Motor neuron (in vitro differentiated cells): ENCODE measurements at places on chromosomes 12 and 14.

- no peak for ATAC-seq
Measured at GRCh38 chr12:43022838-43023237, 433.3 kb upstream of the PRICKLE1 start.

GRCh38 chr12:88142610-88142991, 494 bp downstream of the TMTC3 start:
- ATAC-seq, result no peak

GRCh38 chr14:52919971-52920370, 30.9 kb downstream of the FERMT2 start:
- ATAC-seq, result no peak

DNA sequence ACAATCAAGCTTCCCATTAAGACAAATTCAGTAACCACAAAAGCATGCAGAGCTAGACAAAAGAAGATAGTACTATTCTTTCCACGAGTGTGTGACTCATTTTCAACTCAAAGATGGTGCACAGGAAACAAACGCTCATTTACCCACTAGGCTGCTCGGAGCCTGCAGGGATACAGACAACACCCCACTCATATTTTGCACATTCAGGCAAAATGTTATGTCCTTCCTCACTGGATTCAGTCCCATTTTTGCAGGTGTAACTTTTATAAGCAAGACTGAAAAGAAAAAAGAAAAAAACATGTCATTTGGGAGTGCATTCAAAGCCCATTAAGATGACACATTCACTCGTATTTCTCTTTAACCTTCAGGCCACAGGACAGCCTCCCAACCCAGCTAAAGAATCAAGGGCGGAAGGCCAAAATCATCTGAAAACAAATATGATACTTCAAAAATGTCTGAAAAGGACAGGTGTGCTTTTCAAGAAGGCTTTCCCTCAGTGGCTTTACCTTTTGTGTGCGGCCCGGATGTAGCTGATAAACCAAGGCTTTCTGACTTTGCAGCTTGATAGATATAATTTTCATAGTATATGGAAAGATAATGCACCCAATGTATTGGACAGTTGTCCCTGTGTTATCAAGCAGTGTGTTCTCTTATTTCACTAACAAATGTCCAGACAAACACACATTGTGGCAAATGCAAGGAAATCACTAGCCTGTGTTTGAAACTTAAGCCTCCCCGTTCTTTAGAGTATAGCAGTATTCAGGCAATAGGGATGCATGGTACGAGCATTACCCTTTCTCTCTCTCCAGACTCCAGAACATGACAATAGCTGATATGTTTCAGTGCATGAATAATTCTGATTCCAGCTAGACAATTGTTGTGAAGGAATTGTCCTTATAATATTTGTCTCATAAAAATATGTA, 147.8 kb upstream of the KRR1 start:
- peak; percentile 57 for ATAC-seq

DNA sequence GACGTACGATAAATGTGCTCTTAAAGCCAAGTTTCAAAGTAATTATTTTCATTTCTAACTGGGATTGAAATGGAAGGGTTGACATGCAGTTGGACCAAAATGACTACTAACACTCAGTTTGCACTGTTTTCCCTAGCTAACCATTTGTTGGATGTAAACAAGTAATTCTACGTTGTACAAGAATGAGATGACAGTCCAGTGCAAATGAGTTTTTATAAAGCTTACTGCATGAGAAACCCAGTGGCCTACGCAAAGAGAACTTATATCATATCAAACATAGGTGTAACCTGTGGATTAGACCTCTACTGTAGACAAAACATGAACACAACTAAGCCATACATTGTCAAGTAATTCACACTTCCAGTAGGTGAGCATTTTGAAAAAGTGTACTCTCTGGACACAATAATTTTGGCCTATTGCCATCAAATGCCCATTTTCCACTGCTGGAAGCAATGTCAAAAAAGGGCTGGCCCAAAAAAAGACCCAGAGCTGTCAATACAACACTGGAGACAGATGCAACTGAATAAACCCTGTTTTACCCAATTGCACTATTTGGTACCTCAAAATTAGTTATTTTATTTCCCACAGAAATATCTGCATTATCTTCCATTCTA, 12.8 kb downstream of the SLC38A2 start:
- no peak for ATAC-seq

GRCh38 chr12:89756585-89757398, 48.2 kb upstream of the ATP2B1 start:
- no peak for ATAC-seq

GRCh38 chr12:103930787-103931735, 851 bp downstream of the HSP90B1 start:
- ATAC-seq, result peak; percentile 4

DNA sequence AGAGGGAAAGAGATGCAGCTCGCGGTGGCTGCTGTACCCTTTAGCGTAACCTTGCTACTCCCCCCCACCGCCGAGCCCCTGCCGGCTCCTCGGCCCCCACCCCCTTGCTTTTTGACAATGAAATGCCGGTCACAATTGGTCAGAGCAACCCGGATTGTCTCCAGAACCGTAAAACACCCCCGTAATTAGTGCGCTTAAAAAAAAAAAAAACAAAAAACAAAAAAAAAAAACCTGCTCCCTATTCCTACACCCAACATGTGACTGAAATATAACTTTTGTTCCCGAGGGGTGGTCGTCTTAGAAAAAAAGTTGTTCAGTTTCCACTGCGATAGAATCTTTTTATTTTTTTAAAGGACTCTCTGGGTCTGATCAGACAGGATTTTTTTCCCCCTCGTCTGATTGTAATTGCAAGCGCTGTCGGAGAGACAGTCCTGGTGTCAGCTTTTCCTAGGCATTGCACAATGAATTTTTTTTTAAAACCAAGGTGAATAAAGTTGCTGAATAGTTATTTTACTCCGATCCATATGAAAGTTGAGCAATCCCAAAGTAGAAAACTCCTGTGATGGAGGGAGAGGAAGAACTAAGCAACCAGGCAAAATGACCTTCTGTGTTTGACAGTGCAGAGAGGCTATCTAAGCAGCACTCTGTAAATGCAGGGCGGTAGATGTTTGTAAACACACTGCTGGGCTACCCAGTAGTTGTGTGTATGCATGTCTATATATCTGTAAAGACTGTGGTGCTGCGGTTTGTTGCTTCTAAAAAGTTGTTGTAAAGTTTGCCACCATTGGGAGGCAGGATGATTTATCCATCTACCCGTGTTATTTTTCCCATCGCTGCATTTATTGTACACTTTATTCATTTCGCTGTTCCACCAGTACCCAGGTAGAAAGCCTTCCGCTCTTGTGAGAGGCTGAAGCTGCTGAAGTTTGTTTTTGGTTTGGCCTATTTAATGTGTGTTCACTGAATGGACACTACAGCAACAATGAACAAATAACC, 1.1 kb downstream of the ETV6 start:
- no peak for ATAC-seq
